ENCODE measurements at places on chromosomes 6 and 20.

- no peak for DNase-seq
Observed at GRCh38 chr20:24753130-24753529, 195.9 kb upstream of the CST7 start.

GRCh38 chr6:13177664-13178063 lies 150.7 kb downstream of the TBC1D7 start:
- no peak for DNase-seq

DNA sequence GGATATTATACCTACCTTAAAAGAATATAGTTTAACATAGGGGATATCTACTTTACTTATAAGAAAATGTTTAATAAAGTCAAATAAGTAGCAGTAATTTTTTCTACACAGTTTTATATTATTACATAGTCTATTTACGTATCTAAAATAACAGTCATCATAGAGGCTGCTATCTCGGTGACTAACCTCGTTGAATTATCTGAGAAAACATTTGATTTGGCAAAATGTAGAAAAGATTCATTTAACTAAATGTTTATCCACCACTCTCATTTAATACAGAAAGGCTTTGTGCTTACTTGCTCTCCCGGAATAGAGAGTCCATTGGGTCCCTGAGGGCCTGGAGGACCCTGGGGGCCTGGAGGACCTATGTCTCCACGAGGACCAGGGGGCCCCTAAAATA lies 103.6 kb downstream of the COL12A1 start:
- DNase-seq = no peak

DNA sequence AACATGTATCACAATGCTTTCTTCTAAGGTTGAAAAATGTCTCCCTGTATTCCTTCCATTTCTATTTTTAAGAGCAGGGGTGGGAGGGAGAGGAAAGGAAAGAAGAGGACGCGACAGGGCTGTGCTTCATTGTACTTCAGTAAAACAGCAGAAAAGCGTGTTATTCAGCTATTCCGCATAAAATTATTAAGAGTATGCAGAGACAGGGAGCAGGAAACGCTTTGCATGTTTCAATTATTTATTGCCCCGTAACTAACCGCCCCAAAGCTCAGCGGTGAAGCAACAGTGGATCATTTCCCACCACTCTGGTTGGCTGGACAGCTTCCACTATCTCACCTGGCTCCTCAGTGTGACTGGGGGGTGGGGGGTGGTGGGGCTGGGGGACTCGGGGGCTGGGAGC lies 188.9 kb downstream of the TTLL2 start:
- DNase-seq = no peak

DNA sequence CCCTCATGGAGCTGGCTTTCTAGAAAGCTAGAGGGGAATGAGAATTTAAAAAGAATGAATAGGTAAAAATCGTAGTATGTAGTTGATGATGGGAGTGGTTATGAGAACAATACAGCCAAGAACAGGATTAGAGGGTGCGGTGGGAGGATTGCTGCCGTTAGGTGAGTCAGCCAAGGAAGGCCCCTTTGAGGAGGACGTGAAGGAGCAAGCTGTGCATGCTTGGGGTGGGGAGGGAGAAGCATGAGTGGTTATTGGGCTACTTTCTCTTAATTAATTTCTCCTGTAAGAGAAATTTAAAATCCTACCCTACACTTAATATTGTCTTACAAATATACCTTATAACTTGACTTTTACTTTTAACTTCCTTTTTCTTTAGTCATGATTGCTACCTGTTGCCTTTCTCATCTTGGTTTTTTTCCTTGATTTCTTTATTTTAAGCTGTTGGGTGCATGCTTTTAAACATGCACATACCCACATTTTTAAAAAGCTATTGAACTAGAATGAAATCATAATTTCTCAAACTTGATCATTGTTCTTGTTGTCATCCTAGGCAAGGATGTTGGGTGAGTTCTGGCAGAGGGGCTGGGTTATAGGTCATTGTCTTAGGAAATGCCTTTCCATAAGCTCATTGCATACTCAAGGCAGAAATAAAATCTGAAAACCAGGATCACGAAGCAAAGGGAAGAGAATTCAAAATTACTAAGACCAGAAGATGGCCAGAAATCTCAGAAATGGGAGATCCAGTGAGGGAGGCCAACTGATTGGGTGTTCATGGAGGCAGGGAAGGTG lies 114.5 kb downstream of the TCP11 start:
- DNase-seq = no peak

GRCh38 chr6:13383328-13384163 lies 55.2 kb upstream of the TBC1D7 start:
- DNase-seq = no peak

All from hepatocyte (in vitro differentiated cells).